ENCODE measurements at places on chromosomes 5 and 9.

DNA sequence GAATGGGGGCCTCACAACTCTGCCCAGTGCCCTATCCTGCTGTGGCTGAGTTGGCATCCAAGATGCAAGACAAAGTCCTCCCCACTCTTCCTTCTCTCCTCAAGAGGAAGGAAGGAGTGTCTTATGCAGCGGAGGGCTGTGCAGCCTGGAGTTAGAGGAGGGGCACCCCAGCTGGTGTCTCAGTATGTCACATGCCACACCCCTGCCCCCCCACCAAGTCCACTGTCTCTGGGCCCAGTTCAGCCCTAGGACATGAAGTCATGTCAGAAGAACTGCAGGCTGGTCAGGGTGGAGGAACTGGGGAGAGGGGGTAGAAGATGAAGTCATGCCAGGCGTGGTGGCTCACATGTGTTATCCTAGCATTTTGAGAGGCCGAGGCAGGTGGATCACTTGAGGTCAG is 28.0 kb upstream of the SLC28A3 start:
- DNase-seq: no peak

GRCh38 chr5:1007221-1007680 is 1.4 kb upstream of the NKD2 start:
- DNase-seq: peak; percentile 28

GRCh38 chr9:28539434-28540070 is 966.3 kb upstream of the C9orf72 start:
- no peak for DNase-seq

GRCh38 chr5:68818870-68819269 is 274.9 kb upstream of the SLC30A5 start:
- DNase-seq: no peak

DNA sequence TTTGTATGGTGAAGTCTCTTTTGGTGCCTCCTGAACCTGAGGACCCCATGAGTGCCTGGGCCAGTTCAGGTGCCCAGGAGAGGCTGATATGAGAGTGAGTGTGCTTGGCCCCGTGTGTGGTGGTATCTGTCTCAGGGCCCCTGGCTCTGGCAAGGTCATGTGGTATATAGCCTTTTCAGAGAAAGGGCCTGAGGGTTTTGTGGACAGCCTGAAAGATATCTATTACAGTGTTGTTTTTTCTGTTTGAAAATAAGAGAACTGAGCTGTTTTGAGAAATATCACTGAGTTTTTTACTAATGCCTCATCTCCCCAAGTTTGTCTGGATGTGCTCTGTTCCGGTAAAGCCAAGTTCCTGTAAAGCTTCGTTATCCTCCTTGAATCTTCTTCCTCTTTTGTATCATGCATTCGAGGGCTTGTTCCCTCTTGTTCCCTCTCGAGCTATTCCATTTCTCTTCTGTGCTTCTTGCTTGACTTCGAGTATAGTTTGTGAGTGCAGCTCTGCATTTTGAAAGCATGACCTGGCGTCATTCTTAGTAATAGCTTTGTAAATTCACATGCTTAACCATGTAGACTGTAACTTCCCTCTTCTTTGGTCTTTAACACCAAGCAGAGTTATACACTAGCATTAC is 122.3 kb downstream of the MAST4 start:
- DNase-seq: no peak

GRCh38 chr5:119288379-119289033 is 67.3 kb upstream of the TNFAIP8 start:
- DNase-seq: no peak

DNA sequence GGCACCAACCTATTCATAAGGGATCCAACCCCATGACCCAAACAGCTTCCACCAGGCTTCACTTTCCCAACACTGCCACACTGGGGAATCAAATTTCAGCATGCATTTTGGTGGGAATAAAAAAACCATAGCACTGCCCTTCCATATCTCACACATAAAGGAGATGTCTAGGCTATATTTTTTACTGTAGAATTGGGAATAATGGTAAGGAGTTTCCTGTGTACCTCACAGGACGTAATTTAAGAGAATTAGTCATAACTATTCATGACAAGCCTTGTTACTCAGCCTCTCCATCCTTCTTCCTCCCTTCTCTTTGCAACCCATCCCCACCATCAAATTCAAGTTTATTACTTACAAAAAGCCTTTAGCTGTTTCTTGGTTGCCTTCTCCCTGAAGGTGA is 352.1 kb downstream of the MLLT3 start:
- no peak for DNase-seq

DNA sequence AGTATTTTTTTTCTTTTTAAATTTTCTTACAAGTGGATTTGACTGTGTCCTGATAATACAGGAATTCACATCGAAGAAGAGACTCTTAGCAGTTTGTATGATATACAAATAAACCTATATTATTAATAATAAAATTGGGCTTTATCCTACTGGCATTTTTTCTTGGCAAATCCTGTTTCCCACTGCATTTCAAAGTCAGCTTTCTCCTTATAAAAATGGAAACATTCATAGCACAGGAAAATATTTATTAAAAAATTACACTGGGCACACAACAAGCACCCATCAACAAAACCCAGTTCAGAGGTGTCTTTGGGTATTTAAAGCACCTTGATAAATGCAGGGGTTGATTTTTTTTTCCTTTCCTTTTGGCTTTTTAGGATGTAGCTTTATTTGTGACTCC is 200.9 kb downstream of the MEF2C start:
- DNase-seq: no peak

GRCh38 chr9:127586537-127586936 is 25.5 kb upstream of the STXBP1 start:
- peak; percentile 77 for DNase-seq

DNA sequence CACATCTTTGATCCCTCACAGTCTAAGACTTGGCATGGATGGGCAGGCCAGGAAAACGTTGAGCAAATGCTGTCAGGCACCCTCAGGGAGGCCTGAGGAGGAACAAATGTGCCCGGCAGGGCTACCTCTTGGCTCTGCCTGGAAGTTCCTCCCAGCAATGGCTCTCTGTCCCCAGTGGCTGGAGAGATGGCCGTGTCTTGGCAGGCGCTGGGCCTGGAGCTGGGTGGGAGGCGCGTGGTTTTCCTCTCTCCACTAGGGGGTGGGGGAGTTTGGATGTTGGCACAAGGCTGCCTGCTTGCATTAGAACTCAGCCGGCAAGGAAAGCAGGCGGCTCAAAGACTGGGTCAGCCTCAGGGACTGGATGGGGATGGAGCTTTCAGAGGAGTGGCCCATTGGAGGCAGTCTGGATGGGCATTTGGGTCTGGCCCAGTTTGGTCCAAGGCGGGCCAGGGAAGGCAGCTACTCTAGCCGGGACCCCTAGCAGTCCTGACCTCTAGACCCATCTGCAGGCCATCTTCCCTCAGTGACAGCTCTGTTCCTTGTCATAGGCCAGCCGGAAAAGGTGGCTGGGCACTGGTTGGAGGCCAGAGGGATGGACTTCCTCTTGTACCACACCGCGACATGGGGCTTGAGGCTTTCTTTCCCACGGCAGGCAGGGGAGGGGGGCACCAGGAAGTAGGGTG is 68.2 kb upstream of the STC2 start:
- no peak for DNase-seq

GRCh38 chr5:127562252-127562651 is 44.8 kb downstream of the PRRC1 start:
- no peak for DNase-seq

DNA sequence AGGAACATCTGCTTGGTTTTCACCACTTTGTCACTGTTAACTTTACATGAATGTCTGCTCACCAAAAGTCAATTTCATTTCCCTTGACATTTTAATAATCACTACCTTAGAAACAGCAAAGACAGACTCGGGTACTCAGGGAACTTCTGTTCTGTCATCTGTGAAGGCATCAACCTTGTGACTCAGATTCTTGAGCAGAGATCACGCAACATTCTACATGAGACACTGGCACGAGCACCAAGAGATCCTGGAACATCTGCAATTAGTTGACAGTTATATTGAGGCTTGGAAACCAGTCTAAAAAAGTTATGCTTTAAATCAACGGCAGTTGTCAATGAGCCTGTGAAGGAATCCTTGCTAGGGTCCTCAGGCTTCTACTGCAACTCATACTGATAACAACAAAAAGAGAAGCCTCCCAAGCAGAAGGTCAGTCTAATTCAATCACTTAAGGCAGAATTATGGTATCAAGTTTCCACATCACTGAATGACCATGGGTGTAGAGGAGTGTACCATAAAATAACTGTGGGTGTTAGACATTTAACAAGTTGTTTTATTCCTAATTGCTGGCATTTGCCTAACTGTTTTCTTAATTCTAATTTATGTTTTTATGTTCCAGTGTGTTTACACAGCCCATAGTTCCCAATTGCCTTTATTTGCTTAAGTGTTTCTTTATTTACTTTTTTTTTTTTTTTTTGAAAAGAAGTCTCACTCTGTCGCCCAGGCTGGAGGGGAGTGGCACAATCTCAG is 3.3 kb upstream of the PBX3 start:
- no peak for DNase-seq

DNA sequence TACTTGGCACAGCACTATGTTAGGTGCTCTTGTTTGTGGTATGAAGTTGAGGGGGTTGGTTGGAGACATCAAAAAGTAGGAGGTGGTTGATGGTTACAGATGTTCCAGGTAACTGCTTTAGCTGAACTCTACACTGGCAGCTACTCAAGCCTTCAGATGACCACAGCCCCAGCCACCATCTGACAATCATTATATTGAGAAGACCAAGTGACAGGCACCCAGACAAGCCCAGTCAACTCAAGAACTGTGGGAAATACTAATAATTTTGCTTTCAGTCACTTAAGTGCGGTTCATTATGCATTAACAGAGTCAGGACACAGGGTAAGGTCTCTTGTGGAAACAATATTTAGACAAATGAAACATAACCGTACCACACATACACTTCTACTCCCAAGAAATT is 38.9 kb upstream of the SLIT3 start:
- DNase-seq: no peak

- no peak for DNase-seq
These were observed 9.8 kb downstream of the COL23A1 start for GRCh38 chr5:178580271-178580955.

DNA sequence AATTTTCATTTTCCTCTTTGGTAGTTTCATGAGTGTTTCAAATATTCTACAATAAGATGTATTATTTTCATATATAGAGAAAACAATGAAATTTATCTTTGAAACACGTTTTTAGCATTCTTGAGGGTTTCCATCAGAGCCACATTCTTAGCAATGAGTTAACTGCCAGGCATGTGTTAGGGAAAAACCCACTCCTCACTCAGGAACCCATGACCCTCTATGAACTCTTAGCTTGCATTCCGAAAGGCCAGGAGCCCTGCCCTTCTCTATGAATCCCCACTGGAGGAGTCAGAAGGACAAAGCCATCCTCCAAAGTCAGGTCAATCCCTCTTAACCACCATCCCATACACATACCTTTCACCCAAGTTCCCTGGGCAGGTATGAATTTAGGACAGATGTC is 57.5 kb downstream of the ADAMTS12 start:
- DNase-seq: no peak

GRCh38 chr5:93909356-93909755 is 168.0 kb upstream of the POU5F2 start:
- no peak for DNase-seq

DNA sequence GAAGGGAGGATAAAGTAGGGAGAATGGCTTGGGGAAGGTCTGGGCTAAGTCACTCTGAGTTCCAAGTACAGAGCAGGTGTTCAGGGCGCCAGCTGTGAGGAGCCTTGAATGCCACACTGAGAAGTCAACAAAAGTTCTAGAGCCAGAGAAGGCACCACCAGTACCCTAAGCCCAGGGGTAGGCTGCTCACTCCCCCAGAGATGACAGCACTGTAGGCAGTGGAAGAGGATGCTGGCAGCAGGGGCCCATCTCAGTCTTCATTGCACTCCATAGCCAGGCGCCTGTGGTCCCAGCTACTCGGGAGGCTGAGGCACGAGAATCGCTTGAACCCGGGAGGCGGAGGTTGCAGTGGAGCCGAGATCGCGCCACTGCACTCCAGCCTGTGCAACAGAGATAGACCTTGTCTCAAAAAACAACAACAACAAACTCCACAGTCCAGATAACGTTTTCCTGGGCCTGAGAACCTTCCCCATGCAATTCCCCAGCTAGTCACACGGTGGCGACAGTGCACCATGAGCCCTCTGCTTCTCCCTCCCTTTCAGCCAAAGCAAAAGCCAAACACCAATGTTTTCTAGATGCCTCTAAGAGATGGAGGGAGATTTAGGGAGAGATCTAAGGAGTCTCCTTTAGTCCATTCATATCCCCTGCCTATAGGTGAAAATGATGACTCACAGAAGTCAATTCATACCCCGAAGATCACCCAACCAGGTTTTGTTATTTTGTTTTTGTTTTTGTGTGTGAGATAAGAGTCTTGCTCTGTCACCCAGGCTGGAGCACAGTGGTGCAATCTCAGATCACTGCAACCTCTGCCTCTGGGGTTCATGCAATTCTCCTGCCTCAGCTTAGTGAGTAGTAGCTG is 19.8 kb upstream of the NSD1 start:
- DNase-seq: peak; percentile 84

DNA sequence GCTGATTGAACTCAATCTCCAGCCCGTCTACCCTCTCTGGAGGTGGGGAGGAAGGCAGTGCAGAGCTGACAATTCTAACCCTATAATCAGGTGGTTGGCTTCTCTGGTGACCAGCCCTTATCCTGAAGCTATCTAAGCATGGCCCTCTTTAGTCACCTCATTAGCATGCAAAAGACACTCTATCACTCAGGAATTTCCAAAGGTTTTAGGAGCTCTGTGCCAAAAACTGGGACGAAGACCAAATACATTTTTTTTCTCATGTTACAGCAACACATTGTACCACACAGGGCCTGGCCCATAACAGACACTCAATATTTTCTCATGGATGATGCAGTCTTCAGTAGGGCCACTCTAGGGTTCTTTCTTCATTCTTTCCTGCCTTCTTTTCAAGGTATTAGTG is 118.8 kb upstream of the VLDLR start:
- no peak for DNase-seq

DNA sequence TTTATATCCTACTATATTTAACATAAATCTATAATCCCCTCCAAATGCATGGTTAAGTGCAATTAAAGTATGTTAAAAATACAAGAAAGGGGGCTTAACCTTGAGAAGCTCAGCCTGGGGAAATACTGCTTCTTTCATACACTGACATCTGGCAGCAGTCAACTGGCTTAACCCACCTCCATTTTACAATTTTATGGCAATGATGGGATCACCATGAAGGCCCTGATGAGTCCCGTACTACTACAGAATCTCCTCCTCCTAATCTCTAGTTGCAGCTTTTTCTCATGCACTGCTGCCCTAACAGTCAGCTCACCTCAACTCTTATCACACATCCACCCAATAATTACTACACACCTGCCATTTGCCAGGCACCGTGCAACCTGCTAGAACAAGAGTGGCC is 40.9 kb downstream of the ZNF608 start:
- DNase-seq: no peak

GRCh38 chr9:91207729-91208418 is 153.8 kb downstream of the AUH start:
- no peak for DNase-seq

DNA sequence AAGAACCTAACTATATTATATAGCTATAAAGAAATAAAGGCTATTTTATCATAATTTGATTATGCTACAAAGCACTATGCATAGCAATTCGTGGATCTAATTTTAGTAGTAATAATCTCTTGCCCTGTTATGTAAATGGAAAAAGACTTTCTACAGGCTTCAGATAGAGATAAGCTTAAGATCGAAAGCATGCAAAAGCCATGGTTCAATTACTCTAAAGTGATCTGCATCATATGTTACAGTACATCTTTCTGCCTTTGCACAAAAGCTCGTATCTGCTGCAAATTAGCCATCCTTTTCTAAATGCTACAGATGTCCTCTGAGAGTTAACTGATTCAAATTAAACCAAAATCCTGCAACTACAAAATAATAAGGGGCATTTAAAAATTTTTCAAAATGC is 234.8 kb upstream of the TMEM161B start:
- no peak for DNase-seq
